Effector memory CD4-positive, alpha-beta T cell (primary cell): ENCODE measurements at places on chromosomes 4 and X.

DNA sequence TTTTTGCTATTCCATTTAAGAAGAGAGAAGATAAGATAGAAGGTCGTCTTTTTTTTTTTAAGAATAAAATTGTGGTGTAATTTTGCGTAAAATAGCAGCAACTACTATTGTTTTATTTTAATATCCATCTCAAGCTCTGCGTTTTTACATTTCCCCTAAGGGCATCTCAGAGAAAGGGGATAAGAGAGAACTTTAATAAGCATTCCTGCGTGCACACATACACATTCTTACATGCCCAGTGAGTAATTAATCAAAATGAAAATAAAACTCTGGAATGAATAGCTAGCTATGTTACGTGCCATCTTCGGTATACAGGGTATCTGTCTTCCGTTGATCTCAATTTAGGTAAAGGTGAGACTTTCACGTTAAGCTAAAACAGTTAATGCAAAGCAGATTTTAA is 200.3 kb upstream of the TENM3 start:
- DNase-seq: no peak

GRCh38 chr4:132284910-132285426 is 864.1 kb upstream of the PCDH10 start:
- DNase-seq: no peak

- no peak for DNase-seq
Observed at GRCh38 chrX:120697053-120697452, 67.2 kb upstream of the C1GALT1C1 start.

GRCh38 chrX:46628460-46629371 is 55.2 kb downstream of the CHST7 start:
- DNase-seq: no peak

DNA sequence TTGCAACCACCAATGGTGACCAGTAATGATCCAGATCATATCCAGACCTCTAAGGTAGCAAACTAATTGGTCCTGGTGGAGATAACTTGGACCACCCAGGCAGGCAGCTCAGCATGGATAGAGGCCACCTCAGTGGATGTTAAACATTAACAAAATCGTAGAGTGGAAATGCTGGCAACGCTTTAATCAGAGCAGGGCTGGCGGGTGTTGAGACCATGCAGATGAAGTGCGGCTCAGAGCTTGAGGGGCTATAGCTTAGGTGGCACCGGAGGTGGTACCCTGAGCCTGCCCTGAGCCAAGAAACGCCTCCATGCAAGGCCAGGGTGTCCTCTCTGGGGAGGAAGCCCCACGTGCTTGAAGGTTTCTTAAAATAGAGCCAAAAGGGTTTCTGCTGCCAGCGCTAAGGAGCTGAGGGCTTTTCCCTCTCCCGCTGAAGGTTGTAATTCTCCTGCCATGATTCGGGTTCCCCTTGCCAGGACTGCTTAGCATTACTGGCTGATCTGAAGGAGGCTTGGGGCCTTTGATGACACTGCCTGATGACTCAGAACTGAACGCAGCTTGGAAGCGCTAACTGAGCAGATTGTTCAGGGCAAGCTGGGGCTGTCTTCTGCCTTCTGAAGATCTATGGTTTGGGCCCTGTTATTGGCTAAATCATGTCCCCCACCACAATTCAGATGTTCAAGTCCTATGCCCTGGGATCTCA is 177.8 kb upstream of the ATP6AP2 start:
- no peak for DNase-seq

GRCh38 chr4:121597346-121597934 is 99.3 kb downstream of the ANXA5 start:
- DNase-seq: no peak

GRCh38 chr4:55173580-55173979 is 48.2 kb upstream of the KDR start:
- no peak for DNase-seq

DNA sequence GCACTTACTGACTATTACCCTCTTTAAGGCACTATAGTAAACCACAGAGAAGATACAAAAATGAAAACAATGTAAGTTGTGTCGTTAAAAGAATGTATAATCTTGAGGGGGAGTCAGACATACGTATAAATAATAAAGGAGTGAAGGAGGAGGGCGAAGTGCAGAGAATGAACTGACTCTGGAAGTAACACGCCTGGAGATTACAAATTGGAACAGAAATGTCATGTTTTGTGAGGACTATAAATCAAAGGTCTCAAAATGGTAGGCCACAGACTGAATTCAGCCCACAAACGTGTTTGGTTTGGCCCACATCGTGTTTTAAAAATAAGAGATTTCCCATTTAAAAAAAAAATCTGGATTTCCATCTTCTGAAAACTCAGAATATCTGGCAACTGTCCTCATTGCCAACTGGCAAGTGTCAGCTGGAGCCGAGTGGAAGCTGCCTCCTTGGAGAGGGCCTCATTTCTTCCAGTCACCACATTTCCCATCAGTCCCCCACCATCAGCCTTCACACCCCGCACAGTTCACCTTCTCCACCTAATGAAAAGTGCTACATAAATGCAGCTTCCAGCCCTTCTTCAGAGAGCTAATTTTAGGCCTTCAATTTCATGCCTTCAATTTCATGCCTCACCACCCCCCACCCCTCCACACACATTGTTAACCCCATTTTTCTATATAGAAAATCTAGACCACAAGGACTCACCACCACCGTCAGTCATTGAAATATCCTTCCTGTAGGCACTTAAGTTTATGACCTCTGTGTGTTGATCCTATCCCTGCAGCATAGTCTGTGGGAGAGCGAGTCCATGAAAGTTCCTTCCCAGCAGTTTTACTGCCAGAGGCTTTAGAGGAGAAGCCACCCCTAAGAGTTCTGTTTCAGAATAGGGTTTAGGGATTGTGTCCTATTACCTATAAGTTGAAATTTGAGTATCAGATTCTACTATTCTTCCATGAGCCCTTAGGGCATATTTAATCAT is 32.0 kb upstream of the COL25A1 start:
- DNase-seq: no peak

DNA sequence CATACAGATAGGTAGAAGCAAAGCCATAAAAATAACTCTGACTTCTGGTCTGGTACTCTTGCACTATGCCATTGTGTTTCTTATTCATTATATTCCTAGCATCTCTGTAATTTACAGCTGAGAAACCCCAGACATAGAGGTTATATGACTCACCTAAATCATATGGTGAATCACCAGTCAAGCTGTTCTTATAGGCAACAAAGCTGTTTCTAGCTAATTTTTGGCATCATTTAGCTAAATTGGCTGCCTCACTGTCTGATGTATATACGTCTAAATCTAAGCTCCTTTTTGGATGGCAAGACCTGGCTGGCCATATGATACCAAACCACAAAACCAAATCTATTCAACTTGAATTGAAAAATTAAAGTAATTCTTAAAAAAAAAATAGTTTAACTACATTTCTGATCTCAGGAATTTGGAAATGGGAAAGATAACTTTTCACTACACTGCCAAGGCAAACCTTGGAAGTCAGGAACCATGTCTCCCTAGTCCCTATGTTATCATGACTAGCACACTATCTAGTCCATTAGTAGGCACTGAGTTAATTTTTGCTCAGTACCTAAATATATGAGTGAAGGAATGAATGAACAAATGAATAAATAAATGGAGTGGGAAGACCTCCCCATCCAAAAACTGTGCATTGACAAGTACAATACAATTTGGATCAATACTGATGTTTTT is 41.3 kb upstream of the STAG2 start:
- DNase-seq: no peak

- no peak for DNase-seq
Observed at GRCh38 chr4:180153587-180153986, 2089.6 kb upstream of the TENM3 start.

DNA sequence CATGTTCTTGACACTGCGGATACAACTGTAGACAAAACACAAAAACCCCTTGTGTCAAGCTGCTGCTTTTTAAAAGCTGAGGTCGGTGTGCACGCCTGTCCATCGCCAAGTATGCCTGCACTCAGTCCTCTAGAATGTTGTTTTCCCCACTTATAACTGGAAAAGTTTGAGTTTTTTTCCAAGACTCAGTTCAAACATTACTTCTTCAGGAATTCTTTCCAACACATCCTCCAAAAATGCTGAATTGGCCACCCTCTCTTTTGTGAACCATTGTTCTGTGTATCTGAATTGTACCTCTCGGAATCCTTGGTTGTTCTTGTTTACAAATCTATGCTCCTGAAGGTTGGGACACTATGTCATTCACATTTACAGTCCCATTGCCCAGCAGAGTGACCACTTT is 94.6 kb downstream of the REELD1 start:
- DNase-seq: no peak

- no peak for DNase-seq
Observed at GRCh38 chr4:163200727-163201349, 34.1 kb upstream of the NAF1 start.

DNA sequence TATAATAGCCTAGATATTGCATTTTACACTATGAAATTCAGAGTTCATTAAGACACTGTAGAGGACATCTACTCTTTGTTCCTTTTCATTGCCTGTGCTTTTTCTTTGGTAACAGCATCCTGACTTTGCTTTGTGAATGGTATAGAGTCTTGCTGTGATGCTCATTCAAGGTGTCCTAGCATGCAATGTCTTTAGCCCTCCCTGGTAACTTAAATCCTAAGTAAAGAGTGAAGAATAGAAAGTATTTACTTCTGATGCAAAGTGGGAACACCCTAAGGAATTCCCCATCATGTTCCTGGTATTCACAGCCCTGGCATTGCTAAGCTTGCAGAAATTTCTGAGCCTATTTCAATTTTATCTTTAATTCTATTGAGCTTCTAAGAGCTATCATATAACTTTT is 400.1 kb downstream of the FAT4 start:
- DNase-seq: no peak

- peak; percentile 51 for DNase-seq
Observed at GRCh38 chr4:39976141-39976944, 1.4 kb downstream of the PDS5A start.

GRCh38 chr4:96193061-96193460 is 353.2 kb downstream of the PDHA2 start:
- no peak for DNase-seq

GRCh38 chr4:2914256-2915126 is 48.7 kb downstream of the NOP14 start:
- DNase-seq: no peak

- DNase-seq: no peak
Observed at GRCh38 chr4:112130906-112131305, 14.3 kb upstream of the FAM241A start.

DNA sequence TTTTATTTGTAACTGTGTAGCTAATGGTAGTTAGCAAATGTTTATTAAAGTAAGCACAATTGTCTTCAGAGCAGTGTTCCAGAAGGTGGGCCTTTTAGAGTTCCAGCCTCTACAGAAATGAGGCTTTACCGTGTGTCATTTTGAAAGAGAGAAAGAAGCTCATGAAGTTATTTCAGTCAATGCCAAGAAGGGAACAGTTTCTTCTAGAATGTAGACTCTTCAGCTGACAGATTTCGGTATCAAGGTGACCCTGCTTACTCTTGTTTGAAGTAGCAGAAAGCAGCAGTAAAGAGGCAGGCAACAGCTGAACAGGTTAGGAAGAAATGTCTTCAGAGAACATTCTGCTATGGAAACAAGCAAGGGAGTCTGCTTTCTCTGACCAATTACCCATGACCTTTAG is 93.6 kb downstream of the TASL start:
- DNase-seq: no peak

DNA sequence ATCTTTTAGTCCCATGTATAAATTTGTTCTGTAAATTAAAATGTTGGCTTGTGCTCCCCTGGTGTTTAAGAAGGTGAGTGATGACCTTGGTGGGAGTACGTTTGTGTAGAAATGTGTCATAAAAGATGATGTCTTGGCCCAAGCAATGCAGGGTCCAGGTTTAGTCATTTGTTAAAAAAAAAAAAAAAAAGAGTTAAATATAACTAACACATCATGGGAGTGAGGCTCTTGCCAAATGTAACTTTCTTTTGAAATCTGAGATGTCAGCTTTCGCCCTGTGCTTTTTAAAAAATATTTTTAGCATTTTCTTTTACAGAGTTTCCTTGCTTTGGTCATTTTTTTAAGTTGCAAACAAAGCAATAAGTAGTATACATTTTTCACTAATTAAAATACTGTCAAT is 135.6 kb downstream of the FBXO8 start:
- no peak for DNase-seq

GRCh38 chr4:152050106-152050505 is 289.3 kb upstream of the GATB start:
- no peak for DNase-seq

- no peak for DNase-seq
Observed at GRCh38 chr4:111066887-111067286, 444.0 kb upstream of the PITX2 start.

GRCh38 chrX:22196149-22196548 is 76.6 kb upstream of the CBLL2 start:
- no peak for DNase-seq

GRCh38 chr4:176054942-176055341 is 10.7 kb upstream of the WDR17 start:
- no peak for DNase-seq

DNA sequence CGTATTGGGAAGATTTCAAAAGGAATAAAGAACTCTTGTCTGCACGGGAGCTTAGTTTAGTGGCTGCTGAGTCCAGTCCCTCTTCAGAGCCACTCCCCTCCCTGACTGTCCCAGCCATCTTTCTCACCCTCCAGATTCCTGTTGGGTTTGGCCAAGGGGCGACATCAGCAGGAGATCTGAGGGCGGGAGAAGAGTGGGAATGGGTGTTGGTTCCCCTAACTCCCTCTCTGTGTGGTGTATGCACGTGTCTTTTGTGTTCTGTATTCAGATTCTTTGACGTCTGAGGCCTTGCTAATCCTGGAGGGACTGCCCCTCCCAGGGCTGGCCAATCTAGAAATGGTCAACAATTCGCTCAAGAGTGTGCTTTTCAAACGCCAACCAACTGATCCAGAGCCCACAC is 37.4 kb downstream of the CYTL1 start:
- DNase-seq: no peak

GRCh38 chr4:123501733-123502132 is 105.1 kb downstream of the SPRY1 start:
- DNase-seq: no peak

GRCh38 chrX:39998636-39999406 is 98.9 kb downstream of the BCOR start:
- no peak for DNase-seq

DNA sequence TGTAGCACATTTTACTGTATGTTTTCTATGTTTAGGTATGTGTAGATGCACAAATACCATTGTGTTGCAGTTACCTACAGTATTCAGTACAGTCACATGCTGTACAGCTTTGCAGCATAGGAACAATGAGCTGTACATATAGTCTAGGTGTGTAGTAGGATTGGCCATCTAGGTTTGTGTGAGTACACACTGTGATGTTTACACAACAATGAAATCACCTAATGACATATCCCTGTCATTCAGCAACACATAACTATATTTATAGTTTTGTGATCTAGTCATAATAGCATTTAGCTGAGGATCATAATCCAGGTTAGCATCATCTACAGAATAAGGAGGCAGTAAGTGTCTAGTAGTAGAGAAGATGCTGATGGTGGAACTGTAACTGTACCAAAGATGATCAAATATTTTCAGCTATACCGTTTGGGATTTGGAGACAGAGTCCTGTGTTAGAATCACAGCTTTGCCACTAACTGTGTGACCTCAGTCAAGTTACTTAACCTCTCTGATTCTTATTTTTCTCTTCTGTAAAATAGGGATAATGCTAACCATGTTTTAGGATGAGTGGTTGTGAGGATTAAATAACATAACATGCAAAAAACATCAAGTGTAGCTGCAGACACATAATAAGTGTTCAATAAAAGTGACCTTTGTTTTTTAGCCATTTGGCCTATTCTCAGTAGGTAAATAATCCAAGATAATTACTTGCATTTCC is 73.3 kb downstream of the LIMCH1 start:
- no peak for DNase-seq

GRCh38 chrX:150688911-150689451 is 4.2 kb upstream of the MTMR1 start:
- DNase-seq: no peak
